ENCODE measurements at places on chromosomes 3 and 15.

DNA sequence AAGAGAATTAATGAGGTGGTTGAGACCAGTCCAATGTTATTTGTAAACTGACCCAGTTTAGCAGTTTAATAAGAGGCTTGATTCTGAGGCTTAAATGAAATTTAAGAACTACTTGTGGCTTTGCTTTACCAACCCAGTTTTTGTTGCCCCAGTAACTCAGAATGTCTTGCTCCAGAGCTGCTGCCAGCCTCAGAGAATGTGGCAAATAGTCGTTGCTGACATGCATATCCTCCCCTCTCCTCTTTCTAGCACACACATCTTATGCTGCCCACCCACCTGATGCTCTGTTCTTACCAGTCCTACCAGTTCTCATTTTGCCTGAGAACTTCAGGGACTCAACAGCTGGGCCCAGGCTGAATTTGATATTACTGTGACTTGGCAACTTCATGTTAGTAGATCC lies 92.4 kb upstream of the TSC22D2 start:
- no peak for DNase-seq

DNA sequence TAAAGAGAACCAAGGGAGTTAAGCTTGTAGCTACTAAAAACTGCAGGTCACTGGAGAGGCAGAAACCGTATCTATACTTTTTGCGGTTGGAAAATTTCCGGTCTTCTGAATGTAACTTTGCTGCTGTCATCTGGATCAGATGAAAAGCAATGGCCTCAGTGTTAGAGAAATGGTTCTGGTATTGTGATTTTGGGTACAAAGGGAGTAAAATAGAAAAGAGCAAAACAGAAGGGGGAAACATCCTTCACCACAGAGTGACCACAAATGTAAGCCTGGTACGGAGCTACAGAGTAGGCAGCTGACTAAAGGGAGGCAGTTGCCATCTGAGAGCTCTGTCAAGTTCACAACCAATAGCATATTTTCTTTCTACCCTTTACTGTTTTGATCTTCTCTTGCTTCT lies 5.6 kb downstream of the CD96 start:
- peak; percentile 30 for DNase-seq

- no peak for DNase-seq
Measured at GRCh38 chr15:40486066-40486770, 15.4 kb downstream of the CHST14 start.

GRCh38 chr3:41434781-41435180 lies 235.5 kb downstream of the CTNNB1 start:
- DNase-seq: no peak

DNA sequence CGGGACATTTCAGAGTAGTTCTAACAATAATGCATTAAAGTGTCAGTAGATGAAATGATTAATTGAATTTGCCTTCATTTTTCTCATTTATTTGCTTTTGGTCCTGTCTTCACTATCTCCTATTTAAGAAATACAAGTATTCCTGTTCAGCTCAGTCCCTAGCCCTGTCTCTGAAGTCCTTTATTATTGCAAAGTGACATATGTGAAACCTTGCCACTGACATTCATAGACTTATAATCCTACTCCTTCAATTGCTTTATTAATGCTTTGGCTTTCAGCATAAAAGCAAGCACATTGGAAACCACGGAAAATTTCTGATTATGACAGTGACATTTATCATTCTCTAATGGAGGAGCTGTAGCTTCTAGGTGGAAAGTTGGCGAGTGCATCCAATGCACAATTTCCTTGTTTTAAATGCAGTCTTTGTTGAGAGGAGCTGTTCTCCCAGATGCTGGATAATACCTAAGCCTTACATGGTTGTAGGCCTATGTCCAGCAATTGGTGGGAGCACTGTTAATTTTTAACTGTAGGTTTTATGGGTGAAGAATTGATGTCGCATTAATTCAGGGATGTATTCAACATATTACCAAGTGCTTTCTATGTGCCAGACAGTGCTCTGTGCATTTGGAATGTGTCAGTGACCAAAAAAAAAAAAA lies 337.8 kb downstream of the FEZF2 start:
- DNase-seq: no peak

DNA sequence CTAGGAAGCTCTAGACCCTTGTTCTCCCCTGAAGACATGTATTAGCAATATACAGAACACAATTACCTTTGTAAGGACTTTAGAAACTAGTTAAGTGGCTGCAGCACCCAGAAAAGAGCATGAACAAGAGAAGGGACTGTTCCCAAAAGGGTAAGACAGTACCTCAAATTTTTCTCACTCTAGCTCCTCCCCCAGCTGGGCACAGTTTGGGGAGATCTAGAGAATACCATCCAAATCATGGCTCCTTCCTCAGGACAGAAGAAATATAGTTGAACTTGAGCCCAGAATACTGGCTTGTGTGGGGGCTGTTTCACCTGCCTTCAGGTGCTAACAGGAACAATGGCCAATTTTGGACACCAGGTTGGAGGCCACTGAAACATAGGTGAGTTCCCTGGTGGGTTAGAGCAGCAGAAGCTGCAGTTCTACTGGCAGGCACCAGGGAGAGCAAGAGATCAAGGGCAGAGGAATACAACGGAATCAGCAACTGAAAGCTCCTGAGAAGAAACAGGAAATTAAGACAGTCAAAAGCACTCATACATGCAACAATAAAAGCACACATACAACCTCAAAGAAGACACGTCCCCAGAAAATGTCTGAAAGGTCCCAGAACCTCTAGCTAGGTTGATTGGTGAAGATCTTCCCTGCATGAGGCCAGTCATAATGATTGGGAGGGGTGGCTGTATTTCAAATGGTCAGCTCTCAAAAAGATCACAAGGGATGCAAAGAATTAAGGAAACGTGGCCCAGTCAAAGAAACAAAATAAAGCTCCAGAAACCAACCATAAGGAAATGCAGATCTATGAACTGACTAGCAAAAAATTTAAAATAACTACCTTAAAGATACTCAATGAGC lies 104.9 kb upstream of the ASB14 start:
- DNase-seq: peak; percentile 55

- no peak for DNase-seq
Measured at GRCh38 chr15:77983091-77983707, 94.3 kb downstream of the TBC1D2B start.

GRCh38 chr3:89699229-89699628 lies 591.8 kb downstream of the EPHA3 start:
- DNase-seq: no peak

DNA sequence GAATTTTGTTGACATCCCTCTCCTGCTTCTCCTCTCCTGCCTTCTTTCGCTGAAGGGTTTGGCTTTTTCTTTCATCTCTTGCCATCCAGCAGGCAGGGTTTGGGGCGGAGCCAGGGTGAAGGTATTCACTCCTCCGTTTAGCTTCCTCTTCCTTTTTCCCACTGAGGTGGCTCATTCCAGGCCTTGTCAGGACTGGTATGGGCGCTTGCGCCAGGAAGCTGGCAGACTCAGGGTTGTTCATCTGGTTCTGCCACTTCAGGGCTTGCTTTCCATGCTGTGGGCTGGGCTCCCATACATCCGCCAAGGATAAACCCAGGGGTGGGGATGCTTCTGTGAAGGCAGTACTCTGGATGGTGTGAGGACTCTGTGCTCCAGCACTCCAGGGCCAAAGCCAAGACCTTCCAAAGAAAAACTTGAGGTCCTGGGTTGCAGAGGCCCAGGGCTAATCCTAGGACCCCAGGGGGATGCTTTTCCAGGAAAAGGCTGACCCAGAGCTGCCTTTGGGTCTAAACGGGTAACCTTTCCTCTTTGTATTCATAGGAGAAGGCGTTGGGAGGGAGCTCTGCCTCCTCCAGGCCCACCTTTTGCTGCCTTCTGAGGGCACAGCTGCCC lies 7.7 kb upstream of the AMOTL2 start:
- DNase-seq: no peak

DNA sequence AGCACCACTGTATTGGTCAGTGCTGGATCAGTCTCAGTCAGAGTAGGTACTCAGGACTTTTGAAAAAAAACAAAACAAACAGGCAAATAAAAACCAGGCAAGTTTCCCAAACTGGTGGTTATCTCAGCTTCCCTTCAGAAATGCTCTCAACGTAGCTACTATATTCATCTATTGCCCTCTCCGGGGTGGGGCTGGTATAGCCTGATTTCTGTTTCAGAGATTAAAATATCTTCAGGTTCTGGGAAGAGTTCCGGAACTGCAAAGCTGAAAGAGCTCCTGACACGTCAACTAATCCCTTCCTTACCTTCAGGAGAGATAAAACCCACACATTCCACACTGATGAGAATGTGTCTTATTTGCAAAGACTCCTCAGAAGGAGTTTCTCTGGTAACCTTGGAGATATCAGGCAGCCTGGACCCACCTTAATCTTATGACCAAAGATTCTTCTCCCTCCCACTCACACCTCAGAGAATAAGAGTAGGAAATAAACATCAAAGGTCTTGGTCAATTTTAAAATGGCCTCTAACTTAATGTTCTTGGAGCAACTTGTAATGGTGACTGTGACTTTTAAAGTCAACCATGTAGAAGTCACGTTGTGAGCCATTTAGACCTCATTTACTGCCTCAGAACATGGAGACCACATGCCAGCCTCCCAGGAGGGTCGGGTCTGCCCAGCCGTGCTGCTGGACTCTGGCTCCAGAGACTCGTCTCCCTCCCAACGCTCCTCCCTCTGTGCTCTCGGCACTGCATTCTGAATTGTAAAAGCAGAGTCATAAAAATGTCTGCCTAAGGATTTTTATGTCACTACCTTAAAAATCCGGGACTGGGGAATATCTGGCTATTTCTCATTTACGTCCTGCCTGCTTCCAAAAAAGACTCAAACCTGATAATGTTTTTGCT lies 53.8 kb downstream of the CDCP1 start:
- no peak for DNase-seq

GRCh38 chr3:43540624-43541023 lies 81.2 kb downstream of the ANO10 start:
- no peak for DNase-seq

GRCh38 chr3:168342946-168343850 lies 247.5 kb upstream of the GOLIM4 start:
- DNase-seq: no peak

DNA sequence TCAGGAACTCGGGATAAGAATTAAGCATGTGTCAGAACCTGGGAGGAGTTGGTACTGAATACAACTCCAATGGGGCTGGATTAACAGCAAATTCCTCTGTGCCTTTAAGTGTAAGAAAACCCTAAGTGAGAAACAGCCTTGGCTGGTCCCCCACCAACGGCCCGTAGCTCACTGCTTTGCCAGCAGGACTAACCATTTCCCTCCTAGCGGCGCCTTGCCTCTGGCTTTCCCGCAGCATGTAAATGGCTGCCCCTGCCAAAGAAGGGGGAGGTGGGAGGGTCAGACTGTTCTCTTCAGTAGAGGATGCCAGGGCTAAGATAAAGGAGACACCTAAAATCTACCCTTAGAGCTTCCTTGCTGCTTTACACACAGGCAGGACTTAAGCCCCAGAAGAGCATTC lies 51.0 kb upstream of the SH3GL3 start:
- no peak for DNase-seq

GRCh38 chr3:165440380-165440779 lies 244.2 kb upstream of the SLITRK3 start:
- DNase-seq: no peak

DNA sequence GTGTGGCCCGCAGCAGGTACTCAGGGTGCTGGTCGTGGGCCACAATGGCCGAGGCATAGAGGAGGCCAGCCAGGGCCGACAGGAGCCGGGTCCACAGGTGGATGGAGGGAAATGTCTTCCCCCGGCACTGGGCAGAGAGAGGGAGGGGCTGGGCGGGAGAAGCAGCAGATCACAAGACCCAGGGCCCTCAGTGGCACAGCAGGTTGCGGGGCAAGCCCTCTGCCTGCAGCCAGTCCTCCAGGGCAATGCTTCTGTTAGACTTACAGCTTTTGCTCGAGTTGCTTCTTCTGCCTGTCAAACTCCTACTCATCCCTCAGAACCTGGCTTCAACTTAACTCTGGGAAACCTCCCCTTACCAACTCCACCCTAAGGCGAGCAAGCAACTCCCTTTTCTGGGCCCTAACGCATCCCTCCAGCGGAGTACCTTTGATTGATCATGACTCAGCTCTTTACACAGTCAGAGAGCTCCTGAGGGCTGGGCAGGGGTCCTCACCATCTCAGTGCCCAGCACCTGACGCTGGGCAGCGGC lies 16.0 kb downstream of the TMEM44 start:
- DNase-seq: no peak

DNA sequence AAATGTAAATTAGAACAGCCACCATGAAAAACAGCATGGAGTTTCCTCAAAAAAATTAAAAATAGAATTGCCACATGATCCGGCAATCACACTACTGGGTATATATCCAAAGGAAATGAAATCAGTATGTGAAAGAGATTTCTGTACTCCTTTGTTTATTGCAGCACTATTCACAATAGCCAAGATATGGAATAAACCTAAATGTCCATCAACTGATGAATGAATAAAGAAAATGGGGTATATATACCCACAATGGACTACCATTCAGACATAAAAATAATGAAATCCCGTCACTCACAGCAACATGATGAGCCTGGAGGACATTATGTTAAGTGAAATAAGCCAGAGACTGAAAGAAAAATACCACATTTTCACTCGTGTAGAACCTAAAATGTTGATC lies 296.9 kb downstream of the RAP2B start:
- DNase-seq: no peak

DNA sequence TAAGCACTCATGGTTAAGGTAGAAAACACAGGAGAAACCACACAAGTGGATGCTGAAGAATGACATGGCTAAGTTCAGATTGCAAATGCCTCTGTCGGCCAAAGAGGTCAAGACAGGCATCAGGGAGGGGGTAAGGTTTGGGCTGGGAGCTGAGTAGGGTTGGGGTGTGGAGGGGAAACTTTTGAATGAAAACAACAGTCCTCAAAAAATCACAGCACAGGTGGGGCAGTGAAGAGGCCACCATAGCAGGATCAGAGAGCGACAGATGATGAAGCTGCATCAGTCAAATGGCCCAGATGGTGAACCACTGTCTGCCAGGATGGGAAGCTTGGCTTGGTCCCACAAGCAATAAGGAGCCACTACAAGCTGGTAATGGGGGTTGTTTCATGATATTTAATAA lies 74.9 kb downstream of the ADCY5 start:
- DNase-seq: no peak

GRCh38 chr3:98890181-98890835 lies 11.2 kb downstream of the DCBLD2 start:
- no peak for DNase-seq

DNA sequence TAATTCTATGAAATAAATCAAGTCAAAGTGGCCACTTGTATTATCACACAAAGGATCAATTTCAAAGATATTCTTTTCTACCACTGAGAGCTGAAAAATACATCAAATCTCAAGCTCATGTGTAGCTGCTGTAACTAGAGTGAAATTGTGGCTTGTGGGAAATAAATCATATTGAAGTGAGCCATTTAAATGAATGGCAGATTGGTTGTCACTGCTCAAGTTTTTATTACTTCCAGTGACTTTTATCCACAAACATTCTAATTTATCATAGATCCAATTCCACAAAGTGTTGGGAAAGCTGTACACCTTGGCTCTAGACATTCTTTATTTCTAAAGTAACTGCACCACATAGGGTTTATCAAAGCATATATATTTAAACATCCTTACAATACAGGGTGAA lies 285.4 kb downstream of the CNTN3 start:
- DNase-seq: no peak

DNA sequence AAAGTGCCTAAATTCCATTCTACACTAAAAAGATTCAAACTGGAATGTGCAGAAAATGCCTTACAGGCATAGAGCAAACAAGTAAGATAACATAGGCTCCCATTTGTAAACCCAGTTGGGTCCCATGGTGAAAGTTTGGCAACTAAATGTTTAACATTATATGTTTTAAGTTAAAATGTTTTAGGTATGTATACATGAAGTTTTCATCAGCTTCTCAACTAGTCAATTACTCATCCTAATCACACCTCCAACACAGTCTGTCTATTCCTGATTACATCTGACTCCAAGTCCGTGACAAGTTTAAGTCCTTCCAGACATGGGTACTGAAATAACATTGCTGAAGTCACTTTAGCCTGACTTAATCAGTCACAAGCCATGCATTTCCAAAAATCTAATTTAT lies 25.0 kb downstream of the MYLK start:
- no peak for DNase-seq
